ENCODE measurements at places on chromosomes 7 and 10.

DNA sequence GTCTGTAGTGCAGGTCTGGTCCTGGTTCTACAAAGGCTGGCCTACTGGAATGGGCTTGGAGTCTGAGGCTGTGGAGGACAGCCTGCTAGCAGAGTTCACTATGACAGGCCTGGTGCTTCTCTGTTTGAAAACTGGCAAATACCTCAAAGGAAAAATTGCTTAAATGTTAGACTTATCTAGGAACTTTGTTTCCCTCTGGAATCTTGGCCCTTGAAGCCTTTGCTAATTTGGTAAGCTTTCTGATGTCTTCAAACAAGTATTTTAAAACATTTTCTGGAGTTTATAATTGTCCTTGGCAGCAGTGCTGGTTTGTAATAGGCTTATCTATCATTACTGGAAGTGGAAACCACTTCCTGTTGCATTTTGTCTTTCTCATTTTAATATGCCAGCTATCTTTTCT lies 139.7 kb downstream of the TMEM26 start:
- DNase-seq, result no peak

GRCh38 chr10:123470336-123470921 lies 195.7 kb upstream of the GPR26 start:
- DNase-seq, result no peak

DNA sequence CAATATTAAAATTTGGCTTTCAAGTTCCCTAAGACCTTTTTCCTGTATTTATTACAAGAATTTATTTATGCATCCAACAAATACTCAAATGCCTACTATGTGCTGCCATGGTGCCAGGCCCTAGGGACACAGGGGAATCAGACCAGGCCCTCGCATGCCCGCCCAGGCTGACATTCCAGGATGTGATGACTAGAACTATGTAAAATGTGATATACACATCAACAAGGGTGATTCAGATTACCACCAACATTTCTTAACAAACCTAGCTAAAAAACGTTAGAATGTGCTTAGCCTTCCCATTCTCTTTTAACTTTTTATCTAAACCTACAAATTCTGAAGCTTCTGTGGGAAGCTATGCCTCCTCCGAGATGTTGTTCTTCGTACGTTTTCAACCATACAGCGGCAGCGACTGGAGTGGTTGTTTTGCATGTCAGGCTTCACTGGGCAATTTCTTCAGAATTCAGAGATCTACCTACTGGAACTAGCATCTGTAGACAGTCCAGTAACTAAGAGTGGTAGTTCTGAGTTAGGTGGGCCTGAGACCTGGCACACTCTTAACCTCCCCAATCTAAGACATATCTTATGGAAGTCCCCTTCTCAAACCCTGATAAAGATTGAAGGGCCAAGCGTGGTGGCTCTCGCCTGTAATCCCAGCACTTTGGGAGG lies 22.1 kb downstream of the GNA12 start:
- DNase-seq, result no peak

DNA sequence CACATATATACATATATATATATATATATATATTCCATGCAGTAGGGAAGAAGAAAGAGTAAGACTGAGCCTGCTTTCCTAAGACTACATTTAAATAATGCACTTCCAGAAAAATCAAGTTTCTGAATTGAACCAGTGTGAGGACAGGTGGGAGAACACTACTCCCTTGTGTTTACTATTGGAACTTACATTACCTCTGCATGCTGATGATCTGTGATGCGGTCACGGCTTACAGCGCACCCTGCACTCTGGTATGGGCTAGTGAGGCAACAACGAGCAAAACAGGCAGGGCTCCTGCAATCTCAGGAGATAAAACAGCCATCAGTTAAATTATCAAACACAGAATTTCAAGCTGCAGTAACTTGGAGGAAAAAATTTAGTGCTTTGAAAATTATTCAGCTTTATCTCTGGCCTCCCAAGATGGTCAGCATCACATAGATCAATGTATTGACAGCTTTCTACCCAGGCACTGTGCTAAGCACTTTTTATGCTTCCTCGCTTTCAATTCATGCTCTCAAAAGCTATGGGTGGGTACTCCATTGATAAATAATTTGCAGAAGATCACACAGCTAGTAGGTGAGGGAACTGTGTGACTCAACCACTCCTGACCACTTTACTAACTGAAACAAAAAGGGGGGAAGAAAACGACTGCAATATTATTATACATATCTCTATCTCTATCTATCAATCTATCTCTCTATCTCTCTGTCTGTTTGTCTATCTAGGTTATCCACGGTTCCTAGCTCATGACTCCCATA lies 20.5 kb upstream of the SLC16A12 start:
- no peak for DNase-seq

- no peak for DNase-seq
These were observed 162.8 kb upstream of the KCND2 start for GRCh38 chr7:120110169-120110568.

GRCh38 chr10:43866712-43867111 lies 218.0 kb upstream of the ZNF32 start:
- DNase-seq, result no peak

- DNase-seq, result no peak
These were observed 196.0 kb upstream of the GRB10 start for GRCh38 chr7:50978633-50979215.

GRCh38 chr7:92848441-92848840 lies 12.1 kb upstream of the CDK6 start:
- DNase-seq, result no peak

- DNase-seq, result no peak
These were observed 224.3 kb downstream of the SFMBT2 start for GRCh38 chr10:7186387-7187018.

DNA sequence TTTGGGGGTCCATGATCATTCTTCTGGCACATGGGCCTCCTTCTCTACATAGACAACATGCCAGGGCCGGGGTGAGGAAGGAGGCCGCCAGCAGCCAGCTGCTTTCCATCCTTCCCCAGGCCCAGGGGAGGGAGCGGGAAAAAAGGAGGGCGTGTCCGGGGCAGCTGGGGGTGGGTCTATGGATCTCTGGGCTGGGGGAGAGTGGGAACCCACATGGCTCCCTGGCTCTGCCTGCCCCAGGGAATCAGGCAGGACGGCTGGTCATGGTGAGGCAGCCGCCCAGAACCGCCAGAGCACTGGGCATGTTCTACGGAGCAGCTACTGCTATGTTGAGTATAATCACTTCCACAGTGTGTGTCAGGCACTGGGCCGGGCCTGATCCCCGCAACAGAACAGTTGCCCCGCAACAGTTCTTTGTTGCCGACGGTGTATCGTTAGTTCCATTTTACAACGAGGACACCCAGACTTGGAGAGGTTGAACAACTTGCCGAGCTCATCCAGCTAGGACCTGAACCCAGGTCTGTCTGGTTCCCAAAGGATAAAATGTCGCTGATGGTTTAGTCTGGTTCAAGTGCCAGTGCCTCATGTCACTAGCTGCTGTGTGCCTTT lies 6.4 kb upstream of the IRF5 start:
- no peak for DNase-seq

GRCh38 chr7:33986451-33986850 lies 81.1 kb downstream of the BMPER start:
- no peak for DNase-seq

- no peak for DNase-seq
These were observed 156.7 kb downstream of the BTAF1 start for GRCh38 chr10:92080244-92080643.

DNA sequence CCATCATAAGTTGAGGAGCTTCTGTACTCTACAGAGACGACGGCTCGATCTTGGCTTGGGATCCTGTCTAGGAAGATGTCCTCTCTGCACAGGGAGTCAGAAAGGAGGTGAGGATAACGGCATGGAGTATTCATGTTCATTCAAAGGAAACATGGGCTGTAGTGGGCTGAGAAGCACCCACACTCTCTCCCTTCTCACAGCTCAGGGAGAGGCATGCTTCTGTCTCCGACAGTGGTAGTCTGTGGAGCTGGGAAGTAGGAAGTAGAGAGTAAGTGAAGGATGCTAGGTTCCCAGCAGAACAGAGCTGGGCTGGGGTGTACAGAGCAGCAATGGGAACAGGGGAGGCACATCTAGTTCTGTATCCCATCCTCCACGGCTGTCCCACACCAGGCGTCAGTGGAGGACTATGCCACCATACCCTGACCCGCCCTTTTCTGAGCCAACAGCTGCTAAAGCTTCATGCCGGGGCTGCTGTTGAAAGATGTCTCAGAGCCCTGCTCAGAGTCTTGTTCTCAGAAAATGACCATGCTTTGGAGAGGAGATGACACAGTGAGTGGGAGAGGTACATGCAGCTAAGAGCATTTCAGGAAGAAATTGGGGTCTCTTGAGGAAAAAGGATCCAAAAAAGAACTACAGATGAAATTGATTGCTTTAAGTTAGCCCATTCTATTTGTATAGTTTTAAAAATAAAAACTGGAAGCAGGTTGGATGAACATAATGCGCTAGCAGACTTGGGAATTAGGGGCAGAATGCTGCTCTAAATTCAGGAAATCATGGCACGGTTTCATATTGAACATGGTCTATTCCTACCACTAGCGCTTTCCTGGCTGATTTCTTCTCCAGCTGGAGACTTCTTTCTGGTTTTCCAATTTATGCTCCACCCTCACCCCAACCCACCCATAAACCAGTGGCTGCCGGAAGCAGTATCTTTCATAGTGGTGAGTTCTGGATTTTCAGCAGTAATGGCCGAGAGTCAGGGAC lies 138.6 kb downstream of the CHN2 start:
- no peak for DNase-seq

DNA sequence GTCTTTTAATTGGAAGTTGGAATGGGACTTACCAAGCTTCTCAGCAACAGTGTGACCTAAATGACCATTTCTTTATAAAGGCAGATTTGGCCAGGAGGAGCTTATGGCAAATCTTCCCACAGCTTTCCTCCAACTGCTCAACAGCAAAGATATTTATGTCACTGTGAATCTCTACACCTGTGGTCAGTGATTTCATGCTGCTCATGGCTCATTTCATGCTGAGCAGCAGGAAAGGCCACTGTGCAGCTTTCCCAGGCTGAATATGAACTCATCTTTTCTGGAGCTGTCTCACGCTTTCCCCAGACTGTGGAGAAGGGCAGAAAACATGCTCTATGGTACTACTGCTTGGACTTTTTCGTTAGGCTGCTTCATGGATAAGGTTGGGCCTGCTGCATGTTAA lies 29.8 kb downstream of the CALCR start:
- DNase-seq, result no peak

- no peak for DNase-seq
These were observed 1.1 kb upstream of the SEC31B start for GRCh38 chr10:100520811-100521210.

DNA sequence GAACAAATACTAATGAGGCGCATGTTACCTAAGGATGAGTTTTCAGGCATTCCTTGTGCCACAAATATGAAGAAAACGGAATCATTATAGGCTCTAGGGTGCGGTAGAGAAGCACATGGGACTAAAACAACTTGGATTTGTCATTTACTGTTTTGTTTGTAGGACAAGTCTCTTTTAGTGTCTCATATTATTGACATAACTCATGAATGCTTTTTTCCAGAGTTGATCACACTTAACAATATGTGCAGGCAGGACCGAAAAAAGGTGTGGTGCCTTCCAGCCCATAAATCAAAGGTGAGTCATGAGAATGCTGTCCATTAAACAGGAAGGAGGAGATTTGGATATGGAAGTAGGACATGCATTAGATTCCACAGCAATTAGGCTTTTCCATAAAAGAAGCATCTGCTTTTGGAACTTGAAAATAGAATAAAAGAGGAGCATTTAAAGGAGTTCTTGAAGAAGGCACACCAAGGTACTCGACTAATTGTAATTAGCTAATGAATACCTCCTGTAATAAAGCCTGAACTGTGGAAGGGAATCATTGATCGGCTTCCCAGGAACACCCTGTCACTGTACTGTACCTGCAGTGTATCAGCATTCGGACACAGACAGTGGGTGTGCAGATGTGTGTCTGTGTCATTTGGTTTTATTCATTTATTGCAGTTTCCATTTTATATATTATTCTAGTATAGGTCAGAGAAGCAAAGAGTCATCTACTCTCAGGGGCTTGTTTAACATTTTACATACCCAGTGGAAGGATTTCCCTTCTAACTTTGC lies 119.7 kb upstream of the KLF14 start:
- DNase-seq, result no peak

GRCh38 chr10:133335246-133336117 lies 1.2 kb downstream of the CALY start:
- DNase-seq, result no peak

GRCh38 chr10:116796910-116797513 lies 52.3 kb upstream of the ENO4 start:
- peak; percentile 14 for DNase-seq

- no peak for DNase-seq
These were observed 167.0 kb downstream of the FANK1 start for GRCh38 chr10:126063353-126063791.

- peak; percentile 28 for DNase-seq
These were observed 105.5 kb downstream of the MYOF start for GRCh38 chr10:93376372-93377293.

DNA sequence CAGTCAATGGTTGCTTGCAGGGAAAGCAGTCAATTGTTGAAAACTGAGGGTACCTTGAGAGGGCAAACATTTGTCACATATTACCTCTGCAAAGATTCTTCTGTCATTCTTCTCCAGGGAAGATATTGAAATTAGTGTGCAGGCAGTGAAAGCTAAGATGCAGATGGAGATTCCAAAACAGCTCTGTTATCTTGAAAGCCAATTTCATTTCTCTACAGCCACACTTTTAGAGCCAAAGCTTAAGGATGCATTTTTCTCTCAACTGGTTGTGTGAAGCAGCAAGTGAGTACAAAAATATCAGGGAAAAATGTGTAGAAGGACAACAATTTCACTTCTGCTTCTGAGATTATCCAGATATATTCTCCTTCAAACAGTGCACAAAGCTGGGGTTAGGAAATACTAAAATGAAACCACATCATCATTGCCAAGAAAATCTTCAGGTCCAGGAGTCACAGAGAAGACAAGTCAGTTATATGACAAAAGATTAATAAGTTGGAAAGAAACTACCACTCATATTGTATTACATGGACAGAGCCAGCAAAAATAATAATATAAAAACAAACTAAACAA lies 16.3 kb downstream of the SGMS1 start:
- DNase-seq, result no peak

DNA sequence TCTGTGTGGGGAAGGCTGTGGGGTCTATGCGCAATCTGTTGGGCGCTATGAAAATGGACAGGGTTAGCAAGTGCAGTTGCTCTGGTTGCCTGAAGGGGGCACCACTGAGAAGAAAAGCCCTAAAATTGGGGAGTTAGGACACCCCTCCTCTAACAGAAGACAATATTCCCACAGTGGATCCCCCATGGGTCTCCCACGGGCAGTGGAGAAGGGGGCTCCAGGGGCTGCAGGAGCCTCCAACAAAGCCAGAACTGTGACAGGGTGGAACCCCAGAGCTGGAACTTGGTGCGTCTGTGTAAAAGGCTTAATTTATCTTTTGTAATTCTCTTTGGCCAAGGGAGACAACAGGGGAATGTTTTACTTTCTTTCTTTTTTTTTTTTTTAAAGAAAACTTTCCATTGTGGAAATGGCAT lies 12.5 kb upstream of the COL13A1 start:
- no peak for DNase-seq

DNA sequence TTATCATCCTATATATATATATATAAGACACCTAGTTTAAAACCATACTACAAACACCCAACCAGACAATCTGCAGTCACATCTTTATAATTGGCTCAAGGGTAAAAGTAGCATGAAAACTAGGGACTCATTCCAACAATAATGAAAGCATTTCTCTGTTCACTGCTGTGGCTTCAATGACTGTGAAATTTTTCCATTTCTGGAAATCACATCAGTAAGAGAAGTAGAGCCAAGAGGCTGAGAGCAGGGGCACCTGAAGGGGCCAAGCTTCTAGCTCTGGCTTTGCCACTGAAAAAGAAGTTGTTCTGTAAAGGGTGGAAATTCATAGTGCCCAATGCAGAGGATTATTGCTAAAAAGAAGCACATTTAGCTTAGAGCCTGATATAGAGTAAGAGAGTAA lies 158.6 kb upstream of the GLI3 start:
- no peak for DNase-seq

GRCh38 chr10:31017534-31018355 lies 13.9 kb downstream of the ZNF438 start:
- no peak for DNase-seq
